Activated T-cell treated with anti-CD3 and anti-CD28 coated beads, Interleukin-2, amount 50 U/mL, for 72 hours (primary cell): ENCODE measurements at places on chromosomes 5 and 9.

DNA sequence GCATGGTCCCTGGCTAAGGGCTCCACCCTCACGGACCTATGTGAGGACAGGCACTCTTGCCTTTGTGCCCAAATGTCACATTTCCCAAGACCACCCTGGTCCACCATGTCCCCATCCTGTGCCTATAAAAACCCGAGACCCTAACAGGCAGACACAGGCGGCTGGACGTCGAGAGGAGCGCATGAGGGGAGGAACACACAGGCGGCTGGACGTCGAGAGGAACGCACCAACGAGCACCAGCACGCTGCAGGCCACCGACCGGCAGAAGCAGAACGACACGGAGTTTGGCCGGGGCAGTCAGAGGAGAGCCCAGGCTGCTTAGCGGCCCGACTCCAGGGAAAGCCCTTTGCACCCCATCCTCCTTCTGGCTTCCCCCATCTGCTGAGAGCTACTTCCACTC is 119.9 kb downstream of the ADAMTS2 start:
- DNase-seq = no peak

DNA sequence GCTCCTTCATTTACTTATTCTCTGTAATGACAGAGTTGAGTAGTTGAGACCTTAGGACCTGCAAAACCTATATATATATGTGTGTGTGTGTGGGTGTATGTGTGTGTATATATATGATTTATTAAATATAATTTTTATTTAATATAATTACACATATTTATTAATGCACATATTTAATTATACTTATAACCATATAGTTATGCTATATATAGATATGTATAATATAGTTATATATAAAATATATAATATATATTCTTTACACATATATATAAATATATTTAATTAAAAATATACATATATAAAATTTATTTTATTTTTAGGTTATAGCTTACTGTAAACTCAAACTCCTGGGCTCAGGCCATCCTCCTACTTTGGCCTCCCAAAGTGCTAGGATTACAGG is 23.7 kb downstream of the ACER2 start:
- DNase-seq = no peak

- no peak for DNase-seq
Measured at GRCh38 chr5:83523929-83524328, 52.4 kb downstream of the VCAN start.

GRCh38 chr5:52738095-52738506 is 49.6 kb upstream of the ITGA1 start:
- DNase-seq = no peak
